Stimulated activated CD4-positive, alpha-beta T cell treated with anti-CD3 and anti-CD28 coated beads, TNF-alpha, amount 100 ng/mL, for 48 hours (primary cell): ENCODE measurements at places on chromosomes 12 and 14.
A peak's percentile ranks its signal among the peaks of the same experiment; 100 is the strongest.

- no peak for DNase-seq
Observed at GRCh38 chr14:29352706-29353080, 575.0 kb downstream of the PRKD1 start.

- DNase-seq: no peak
Observed at GRCh38 chr12:125989696-125990095, 924.5 kb downstream of the AACS start.

- no peak for DNase-seq
Observed at GRCh38 chr14:45253754-45254310, 830 bp upstream of the MIS18BP1 start.

- no peak for DNase-seq
Observed at GRCh38 chr12:125284945-125285685, 219.9 kb downstream of the AACS start.

DNA sequence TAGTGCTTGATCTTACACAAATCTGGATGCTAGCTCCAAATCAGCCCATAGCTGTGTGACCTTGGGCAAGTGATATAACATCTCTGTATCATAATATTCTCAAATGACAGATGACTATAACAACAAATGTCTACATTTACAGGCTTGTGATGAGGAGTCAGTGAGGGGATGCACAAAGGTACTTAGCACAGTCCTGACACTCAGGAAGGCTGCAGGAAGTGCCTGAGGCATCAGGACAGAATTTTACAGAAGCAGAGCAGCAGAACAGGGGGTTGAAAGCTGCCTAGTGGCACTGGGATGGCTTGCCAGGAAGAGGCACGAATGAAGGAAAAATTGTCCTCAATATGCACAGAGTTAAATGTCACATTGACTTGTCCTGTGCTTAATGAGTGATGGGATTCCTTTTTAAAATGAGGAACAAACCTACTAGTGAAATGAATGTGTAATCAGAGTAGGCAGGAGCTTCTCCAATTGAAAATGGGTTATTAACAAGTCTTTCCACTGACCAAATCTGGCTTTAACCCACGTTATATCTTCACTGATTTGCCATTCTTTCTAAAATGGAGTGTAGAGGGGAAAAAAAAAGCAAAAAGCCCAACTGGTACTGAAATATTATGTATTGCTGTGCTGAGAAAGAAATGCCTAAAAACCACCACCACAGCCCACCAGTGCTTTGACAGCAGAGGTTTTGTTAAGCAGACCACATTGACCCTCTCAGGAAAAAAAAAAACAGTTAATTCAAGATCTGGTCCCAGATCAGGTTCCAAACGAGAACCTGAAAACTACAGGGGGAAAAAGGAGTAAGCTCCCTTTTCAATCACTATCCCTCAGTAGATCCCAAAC is 11.6 kb downstream of the BTG1 start:
- DNase-seq: no peak

DNA sequence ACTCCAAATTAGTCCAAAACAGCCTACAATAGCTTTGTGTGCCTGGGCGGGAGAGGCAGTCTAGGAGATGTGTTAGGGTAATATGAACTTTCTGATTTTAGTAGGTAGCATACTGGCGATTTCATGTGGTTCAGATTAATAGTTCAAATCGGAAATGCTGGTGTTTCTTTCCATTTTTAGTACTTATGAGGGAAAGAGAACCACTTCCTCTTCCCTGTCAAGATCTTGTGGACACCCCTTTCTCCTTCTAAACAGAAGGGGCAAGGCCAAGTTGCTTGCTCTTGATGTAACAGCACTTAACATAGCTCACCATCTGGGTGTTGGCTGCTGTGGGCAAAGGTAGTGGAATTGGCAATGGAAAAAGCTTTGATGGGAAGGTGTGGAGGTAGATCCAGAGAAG is 32.2 kb upstream of the IGF1 start:
- DNase-seq: no peak

DNA sequence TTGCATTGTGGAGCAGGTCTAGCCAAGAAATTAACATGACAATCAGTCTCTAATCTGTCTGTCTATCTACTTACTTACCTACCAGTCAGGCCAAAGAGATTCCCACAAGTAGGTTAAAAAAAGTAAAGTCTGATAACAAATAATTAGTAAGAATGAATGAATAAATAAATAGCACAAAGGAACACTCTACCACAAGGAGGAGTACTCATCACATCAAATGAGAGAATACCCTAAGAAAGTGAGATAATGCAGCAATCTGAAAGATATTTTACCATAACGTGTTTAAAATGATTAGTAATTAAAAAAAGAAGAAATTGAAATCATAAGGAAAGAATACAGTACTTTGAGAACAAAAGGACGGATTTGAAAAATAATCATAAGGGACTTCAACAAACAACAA is 187.2 kb downstream of the SYNE2 start:
- no peak for DNase-seq

DNA sequence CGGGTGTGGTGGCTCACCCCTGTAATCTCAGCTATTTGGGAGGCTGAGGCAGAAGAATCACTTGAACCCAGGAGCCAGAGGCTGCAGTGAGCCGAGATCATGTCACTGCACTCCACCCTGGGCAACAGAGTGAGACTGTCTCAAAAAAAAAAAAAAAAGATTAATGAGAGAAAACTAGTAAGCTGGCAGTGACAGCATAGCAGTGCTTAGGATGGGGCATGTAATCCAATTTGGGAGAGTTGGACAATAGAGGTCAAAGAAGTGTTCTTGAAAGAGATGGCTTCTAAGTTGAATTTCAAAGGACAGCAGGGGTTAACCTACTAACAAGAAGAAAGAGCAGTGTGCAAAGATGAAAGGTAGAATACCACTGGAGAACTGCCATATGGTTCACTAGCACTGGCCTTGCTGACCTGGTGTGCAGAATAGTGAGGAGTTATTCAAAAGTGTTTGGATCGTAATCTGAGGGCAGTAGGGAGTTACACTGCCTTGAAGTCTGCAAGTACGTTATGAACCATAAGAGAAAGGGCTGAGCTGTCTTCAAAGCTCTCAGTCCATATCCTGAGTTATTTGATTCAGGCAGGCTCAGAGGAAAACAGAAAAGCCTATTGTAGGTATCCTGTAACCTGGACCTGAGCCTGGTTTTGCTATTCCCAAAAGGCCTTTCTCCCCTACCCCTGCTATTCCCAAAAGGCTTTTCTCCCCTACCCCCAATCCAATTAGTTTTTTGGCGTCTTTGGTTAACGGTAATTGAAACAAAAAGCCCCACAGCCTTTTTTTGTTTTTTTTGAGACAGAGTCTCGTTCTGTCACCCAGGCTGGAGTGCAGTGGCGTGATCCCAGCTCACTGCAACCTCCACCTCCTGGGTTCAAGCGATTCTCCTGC is 3.4 kb downstream of the XPOT start:
- no peak for DNase-seq

- no peak for DNase-seq
Observed at GRCh38 chr14:93239869-93240677, 33.0 kb downstream of the UBR7 start.

- DNase-seq: no peak
Observed at GRCh38 chr12:90449611-90450010, 505.4 kb downstream of the CCER1 start.

DNA sequence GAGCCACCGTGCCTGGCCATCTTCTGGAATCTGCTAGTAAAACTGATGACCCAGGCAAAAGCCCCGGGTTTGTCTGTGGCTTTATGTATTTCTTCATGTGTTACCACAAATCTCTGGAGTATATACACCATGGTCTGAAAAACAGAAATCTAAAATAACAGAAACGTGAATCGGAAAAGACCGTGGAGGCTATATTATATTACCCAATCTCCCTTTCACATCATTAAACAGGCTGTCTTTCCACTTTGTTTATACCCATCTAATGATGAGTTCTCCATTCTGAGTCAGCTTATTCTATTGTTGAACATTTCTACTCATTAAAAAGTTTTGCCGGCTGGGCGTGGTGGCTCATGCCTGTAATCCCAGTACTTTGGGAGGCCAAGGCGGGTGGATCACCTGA is 9.5 kb upstream of the AJUBA start:
- DNase-seq: no peak

- DNase-seq: no peak
Observed at GRCh38 chr12:78721906-78722305, 142.7 kb upstream of the SYT1 start.

DNA sequence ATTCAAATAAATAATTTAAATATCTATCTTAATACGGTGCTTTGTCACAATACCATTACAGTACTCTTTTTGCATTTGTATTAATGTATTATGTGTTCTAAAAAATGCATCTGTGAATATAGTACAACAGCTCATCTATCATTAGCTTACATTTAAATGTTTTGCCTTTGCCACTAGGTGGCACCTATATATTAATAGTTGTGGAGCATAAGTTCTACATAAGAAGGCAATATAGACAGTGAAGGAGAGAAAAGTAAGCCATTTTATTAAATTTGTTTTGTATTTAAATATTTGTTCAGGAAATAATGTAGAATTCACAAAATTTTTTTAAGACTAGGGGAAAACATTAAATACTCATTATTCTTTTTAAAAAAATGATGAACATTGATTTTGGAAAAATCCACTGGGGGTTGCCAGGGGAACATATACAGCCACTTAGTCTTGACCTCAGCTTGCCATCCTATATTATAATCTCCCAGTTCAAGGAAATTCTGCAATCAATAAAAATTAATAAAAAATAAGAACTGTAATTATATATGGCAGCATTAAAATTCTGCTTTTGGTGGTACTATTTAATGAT is 9.8 kb downstream of the CCER1 start:
- DNase-seq: no peak

DNA sequence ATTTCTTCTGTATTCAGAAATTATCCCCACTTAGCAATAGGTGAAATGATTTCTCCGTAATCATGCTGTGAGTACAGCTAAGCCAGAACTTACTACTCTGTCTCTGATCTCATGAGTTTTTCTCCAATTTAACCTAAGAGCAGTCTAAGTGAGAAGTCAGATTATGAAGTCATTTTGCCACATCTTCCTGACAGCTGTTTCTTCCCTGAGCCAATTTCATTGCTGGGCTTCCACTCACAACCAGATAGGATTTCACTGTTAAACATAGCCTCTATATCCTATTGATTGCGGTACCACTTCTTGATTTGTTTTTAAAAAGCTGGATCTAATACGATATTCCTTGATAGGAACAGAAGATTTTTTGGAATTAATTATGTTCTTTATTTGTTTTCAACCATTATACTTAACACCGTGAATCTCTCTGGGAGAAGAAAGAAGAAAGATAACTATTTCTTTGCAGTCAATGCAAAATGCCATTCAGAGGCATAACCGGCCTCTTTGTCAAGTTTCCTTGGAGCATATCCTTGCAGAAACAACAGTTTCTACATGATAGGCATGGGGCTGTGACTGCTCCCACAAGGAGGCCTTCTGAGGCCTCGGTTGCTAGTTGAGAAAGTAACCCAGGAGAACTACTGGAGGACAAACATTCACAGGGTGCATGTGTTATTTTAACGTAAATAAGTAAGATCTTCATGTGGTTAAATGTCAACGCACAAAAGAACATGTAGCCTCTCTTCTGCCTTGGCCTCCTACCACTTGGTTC is 212.2 kb downstream of the NPAS3 start:
- DNase-seq: no peak

GRCh38 chr12:133202493-133203343 is 21.4 kb downstream of the ZNF268 start:
- DNase-seq: no peak

DNA sequence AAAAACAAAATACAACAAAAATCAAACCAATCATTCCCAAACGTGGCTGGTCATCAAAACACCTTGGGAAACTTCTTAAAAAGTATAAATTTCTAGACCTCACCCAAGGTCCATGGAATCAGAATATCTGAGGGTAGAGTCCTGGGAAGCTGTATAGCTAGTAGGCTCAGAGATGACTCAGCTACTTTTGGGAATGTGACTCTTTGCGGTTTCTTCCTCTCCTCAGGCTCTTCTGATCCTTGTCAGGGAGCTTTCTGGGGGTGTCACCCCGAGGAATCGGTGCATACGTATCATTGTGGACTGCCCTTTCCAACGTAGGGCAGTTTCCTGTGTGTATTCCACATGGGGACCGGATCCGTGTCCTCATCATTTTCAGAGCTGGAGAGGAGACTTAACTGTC is 14.8 kb downstream of the JDP2 start:
- no peak for DNase-seq

GRCh38 chr14:101072945-101073597 is 169.5 kb upstream of the RTL1 start:
- no peak for DNase-seq

DNA sequence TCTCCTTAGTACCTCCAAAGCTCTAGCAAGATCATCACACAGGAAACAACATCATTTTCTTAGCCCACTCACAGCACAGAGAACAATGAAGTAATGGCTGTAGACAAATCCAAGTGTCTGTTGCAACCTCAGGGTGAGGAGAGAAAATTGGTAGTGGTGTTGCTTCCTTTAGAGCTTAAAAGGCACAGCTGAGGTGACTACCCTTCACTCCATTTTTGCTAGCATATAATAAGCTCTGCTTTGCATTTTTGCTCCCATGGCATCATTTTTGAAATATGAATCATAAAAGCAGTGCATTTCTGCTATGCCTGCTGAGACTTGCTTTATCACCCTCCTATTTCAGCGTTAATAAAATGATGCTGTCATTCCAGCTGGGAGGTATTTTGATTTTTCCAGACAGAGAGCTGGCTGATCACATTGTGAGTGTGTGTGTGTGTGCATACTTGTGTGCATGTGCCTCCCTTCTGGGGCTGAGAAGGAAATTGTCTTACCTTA is 18.5 kb upstream of the PCNX1 start:
- no peak for DNase-seq

DNA sequence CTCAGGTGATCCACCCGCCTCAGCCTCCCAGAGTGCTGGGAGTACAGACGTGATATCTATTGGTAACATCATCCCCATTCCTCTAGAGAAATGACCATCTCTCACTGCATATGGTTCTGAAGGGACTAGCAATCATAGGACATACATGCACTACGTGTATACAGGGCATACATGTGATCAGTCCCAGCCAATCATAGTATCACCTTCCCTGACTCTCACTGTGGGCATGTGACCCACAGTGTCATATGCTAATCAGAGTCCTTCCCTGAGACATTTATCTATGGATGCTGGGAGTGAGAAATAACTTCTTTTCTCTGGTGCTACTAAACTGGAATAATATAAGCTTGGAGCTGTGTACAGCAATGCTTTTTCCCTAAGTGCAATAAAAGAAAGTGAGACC is 12.1 kb upstream of the FBXW8 start:
- no peak for DNase-seq

GRCh38 chr12:52082988-52083637 is 3.6 kb downstream of the SMIM41 start:
- peak; percentile 56 for DNase-seq

GRCh38 chr12:95215949-95216348 is 1.3 kb downstream of the FGD6 start:
- DNase-seq: no peak

GRCh38 chr14:22821193-22822015 is 6.2 kb upstream of the SLC7A7 start:
- DNase-seq: no peak
